ENCODE measurements at places on chromosomes 1 and 21.
A peak's percentile ranks its signal among the peaks of the same experiment; 100 is the strongest.

DNA sequence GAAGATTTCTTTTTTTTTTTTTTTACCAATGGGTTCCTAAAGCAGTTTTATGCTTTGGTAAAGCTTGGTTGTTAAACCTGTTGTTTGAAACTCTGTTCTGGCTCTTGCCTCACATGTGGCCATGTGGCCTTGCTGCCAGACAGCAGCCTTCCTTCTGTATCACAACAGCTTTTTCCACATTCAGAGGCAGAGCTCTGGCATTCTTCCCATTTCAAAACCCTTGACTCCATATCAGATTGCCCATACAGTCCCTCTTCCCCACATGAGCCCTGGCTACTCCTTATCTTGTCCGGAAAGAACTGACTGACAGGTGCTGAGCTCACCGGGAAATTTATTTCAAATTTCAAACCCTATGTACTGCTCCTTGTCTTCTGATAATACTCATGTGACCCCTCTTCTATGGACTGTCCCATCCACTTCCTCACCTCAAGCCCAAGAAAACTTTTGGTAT lies 38.5 kb upstream of the LAX1 start:
- DNase-seq = no peak

- DNase-seq = no peak
These were observed 46.7 kb upstream of the PLPPR4 start for GRCh38 chr1:99217599-99217998.

DNA sequence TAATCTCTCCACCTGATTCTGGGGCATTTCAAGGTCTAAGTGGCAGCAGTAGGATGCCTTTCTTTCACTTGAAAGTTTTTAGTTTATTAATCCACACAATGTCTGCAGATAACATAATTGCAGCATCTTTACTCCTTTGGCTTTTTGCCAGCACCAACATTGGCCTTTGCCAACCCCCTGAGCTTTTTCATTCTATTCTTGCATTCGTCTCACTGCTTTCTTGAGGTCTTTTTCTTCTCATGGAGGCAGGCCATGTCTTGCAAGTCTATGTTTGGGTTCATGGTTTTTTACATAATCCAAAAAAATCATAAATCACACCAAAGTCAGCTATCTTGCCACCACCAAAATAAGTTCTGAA lies 30.4 kb upstream of the COG2 start:
- DNase-seq = no peak

- DNase-seq = no peak
These were observed 4.2 kb downstream of the ADAMTS5 start for GRCh38 chr21:26962621-26963181.

DNA sequence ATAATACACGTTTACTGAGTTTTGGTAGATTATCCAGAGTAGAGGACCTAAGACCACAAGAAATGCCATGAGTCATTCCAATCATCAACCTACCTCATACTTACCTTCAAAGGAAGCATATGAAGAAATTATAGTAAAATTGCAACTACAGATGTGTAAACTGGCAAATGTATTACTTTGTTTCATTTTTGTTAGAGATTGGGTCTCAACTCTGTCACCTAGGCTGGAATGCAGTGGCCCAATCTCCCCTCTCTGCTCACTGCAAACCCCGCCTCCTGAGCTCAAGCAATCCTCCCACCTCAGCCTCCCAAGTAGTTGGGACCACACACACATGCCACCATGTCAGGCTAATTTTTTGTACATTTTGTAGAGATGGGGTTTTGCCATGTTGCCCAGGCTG lies 5.2 kb downstream of the TMCO1 start:
- DNase-seq = peak; percentile 6

DNA sequence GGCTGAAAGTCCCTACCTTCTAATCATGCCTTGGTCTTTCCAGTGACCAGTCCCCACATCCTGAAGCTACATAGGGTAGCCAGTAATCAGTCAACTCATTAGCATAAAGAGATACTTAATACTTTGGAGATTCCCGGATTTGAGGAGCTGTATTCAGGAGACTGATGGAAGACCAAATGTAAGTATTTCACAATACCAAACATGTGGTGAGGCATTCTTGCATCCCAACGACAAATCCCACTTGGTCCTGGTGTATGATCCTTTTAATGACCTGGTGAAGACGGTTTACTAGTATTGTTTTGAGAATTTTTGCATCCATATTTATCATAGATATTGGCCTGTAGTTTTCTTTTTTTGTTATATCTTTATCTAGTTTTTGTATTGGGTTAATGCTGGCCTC lies 40.6 kb downstream of the RGS7 start:
- DNase-seq = no peak

DNA sequence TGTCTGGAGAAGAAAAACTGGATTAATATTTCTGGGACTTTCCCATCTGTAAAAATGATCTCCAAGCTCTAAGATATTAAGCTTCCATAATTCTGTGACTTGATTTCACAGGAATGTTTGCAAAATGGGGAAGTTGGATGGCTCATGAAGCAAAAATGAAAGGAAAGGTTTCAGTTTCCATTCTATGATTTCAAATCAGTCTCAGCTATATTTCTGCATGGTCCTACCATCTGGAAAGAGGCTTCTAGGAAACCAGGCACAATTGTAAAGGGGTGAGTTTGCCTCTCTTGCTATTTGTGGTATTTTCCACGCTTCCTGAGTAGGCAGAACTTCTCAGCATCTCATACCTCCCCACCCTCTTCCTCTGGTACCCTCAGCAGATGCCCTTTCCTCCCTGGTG lies 22.4 kb upstream of the ACTN2 start:
- DNase-seq = no peak

- DNase-seq = no peak
These were observed 78.3 kb downstream of the ADAMTS1 start for GRCh38 chr21:26766826-26767325.

DNA sequence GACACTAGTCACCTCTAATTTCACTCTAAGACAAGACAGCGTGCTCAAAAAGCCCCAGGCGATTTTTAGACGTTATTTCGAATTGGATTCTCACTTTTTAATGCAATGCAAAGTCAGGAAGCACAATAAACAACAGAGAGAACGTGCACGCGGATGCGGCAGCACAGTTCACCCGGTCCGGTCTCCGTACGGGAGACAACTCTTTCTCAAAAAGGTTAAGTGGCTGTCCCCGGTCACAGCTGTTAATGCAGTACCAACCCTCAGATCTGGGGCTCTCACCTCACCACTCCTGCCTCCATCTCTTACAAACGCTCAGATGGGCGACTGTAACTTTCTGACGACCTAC lies 1.2 kb downstream of the HP1BP3 start:
- DNase-seq = no peak

DNA sequence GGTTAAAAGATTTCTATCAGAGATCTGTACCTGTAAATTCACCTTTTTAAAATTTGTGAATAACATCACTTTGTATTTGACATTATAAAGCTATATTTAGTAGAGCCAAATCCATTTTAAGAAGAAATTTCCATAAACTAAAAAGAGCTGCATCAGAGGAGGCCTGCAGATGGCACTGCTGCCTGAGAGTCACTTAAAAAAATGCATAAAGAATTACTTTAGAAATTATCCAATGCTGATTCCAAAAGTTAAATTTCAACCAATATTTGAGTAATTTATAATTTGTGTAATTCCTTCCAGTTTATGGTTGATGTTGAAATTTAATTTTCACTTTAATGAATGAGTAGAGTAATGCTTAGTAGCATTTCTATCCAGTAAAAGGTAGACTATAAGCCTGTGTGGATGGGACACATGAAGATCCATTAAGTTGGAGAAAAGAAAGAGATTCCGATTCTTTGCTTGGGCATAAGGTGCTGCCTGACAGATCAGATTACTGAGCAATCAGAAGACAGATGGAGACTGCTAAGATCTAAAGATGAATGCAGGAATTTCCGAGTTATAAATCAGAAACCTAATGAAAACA lies 20.7 kb upstream of the RPE65 start:
- DNase-seq = peak; percentile 15

GRCh38 chr1:174819596-174819995 lies 180.2 kb upstream of the CACYBP start:
- peak; percentile 28 for DNase-seq

DNA sequence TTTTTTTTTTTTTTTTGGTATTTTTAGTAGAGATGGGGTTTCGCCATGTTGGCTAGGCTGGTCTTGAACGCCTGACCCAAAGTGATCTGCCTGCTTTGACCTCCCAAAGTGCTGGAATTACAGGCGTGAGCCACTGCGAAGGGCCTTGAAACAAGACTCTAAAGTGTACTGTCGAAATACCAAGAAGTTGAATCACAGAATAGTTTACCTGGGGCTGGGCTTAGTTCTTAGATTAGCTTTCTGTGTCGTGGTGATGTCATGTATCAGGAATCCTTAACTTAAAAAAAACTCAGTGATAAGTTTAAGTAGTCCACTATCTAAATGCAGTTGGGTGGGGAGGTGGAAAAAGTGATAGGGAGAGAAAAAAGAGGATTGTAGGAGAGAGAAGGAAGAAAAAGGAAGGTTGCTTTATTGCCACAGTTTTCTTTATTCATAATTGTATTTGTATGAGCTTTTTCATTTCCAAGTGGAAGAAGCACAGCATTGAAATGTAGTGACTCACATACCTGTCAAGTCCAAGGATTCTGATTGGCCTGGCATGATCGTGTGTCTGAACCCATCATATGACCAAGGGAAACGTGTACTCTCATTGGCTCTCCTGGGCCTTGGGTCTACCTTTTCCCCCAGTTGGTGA lies 13.4 kb downstream of the ITSN1 start:
- DNase-seq = peak; percentile 99

GRCh38 chr1:229102741-229103391 lies 168.0 kb upstream of the RAB4A start:
- DNase-seq = no peak

DNA sequence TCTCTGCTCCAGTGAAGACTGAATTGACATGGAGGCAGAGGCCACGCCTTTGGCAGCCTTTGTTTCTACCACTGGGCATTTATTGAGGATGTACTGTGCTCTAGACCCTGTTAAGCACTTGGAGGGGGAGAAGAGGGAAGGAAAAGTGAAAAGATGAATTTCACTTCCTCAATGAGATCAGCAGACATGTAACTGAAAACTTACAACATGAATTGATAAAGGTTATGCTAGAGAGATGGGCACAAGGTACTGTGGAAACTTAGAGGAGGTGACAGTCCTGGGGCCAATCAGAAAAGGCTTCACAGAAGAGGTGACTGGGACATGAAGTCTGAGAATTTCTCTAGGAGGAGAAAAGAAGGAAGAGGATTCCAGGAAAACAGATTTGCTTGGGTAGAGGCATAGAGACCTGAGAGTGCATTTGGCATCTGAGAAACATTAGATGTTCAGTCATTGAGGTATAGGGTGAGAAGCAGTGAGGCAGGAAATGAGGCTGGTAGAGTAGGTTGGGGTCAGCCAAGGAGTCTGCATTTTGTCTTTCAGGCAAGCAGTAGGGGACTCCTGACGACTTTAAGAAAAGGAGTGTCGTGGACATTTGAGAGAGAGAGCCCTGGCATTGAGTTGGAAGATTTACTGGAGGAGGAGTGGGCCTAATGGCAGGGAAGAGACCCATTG lies 113.0 kb downstream of the SYT2 start:
- DNase-seq = no peak

DNA sequence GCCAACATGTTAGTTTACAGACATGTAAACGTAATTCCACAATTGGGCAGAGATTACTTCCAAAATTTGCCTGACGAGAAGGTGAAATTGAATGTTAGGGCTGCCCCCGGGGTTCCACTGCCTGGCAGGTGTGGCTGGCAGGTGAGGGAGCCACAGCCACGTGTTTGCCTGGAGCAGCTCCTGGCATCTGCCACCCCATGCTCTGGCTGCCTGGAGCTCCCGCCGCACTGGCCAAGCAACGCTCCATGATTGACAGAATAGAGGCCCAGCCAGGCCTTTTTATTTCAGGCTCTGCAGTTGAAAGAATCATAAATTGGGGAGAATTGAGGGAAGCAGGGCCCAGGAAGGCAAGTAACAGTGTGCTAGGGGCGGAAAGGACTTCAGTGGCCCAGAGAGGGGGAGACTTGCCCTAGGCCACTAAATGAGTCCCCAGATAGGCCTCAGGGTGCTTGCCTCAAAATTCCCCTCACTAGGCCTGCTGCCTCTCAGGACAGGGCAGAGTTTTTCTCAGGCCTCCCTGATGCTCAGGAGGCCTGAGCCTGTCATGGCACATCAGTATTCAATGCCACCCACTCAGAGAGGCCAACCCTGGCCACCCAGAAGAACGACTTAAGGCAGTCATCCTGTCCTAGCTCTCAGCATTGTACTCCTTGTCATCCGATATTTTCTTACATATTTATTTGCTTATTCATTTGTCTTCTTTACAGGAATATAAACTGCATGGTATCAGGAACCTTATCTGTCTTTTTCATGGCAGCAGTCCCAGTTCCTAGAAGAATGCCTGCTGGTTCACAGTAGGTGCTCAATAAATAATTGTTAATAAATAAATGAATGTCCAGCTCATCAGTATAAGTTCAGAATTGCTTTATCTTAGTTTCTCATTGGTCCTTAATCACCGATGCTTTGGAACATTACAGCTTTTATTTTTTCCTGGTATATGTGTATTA lies 16.6 kb upstream of the S1PR1 start:
- no peak for DNase-seq

DNA sequence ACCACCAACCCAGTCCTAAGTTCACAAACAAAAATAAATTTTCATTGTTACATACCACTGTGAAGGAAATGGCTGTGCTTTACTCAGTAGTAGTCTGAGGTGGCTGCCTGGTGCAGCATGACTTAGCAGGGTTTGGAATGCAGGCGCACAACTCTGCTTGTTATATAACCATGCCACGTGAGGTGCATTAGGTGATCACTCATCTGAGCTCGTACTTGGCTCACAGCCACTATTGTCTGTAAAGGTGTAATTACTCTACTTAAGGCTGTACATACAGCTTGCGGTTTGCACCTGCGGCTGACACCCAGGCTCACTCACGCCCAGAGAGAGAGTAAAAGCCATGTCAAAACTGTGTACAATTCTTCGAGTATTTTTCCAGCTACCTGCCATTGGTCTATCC lies 599.4 kb downstream of the LTN1 start:
- DNase-seq = peak; percentile 97

- DNase-seq = peak; percentile 22
These were observed 101.6 kb downstream of the GABPA start for GRCh38 chr21:25836396-25836795.

DNA sequence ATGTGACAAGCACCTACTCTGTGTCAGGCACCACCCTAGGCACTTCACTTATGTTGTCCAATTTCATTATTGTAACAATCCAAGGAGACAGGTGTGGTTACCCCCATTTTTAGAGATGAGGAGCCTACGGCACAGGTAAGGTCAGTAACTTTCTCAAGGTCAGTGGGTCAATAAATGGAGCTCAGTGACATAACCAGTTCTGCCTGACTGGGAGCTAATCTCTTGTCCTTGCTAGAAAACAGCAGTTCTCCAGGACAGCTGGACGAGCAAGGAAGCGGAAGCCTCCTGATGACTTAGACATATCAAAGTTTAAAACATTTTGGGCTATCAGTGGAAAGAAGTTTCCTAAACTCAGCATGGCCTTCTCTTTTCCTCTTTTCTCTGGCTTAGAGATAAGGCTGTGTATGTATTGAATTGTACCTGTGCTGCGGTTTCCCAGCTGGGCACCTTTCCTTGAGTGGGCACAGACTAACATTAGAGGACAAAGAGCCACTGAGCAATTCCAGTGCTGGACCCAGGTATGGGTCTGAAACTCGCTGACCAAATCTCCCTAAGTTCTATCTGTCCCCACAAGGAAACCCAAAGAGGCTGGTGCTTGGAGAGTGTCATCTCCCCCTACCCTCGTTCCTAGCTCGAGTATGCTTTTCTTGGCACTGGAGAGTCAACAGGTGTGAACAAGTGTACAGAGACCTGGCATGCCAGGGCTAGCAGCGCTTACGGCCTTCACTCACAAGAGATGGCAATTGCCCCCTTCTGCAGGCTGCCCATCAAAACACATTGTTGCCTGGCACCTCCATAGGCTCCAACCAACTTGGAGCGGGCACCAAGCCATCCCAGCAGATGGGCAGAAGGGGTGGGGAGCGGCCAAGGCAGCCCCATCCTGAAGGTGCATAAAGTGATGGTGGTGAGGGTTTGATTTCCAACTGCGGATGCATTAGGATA lies 456.1 kb upstream of the PROX1 start:
- DNase-seq = no peak

Measured in renal cortical epithelial cell (primary cell).